Thoracic aorta (tissue), 2 donors: ENCODE measurements at places on chromosomes 7 and 10.

DNA sequence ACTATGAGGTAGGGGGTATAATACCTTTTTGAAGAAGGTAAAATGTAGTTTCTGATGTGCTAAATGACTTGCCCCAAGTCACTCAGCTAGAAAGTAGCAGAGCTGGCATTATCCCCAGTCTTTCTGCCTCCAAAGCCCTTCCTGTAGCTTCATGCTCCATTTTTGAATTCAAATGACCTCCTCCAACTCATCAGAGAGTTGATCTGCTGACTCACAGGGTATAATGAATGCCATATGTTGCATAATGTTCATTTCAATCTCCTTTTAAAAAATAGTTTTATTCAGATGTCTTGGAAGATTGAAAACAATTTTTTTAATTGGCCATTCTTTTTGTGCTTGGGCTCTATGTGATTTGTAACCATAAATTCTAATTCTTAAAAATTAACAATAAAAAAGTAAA, 272.8 kb upstream of the IMMP2L start:
- no peak overlapping the region for H3K27ac ChIP-seq
- H3K27me3 ChIP-seq, result no peaks in the 10 kb centered on the region
- DNase-seq, result no peak
- H3K4me3 ChIP-seq, result no peak overlapping the region
- no peaks in the 10 kb centered on the region for H3K36me3 ChIP-seq

- H3K4me1 ChIP-seq, result peaks cover 14% of the 10 kb centered on the region
- H3K27ac ChIP-seq, result no peak overlapping the region
- no peak overlapping the region for H3K4me3 ChIP-seq
- H3K36me3 ChIP-seq, result no peaks in the 10 kb centered on the region
Observed at GRCh38 chr7:64908358-64908757, 5.3 kb downstream of the ZNF273 start.

DNA sequence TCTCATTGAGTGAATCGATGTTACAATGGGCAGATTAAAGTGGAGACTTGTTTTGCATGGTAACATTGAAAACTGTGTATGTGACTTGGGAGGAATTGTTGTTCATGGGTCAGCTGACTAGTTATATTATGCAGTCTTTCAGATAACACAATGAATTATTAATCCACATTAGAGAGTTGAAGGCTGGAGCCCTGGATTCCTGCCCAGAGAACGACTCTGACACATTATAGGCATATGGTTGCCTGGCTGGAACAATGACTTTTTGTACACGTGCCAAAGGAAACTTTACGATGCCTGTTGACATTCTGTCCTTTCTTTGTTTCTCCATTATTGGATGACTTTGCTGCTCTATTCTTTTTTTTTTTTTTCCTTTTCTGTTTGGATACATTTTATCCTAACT, 52.3 kb upstream of the TMEM229A start:
- no peak overlapping the region for H3K4me3 ChIP-seq
- H3K4me1 ChIP-seq, result peaks cover 18% of the 10 kb centered on the region
- no peak overlapping the region for H3K27ac ChIP-seq
- no peaks in the 10 kb centered on the region for H3K36me3 ChIP-seq
- H3K27me3 ChIP-seq, result no peaks in the 10 kb centered on the region

GRCh38 chr10:3774814-3775695, 10.0 kb downstream of the KLF6 start:
- H3K27ac ChIP-seq, result peak overlapping the region; percentile 96
- peak; percentile 64 for DNase-seq
- H3K4me3 ChIP-seq, result peak overlapping the region; percentile 46
- H3K27me3 ChIP-seq, result no peaks in the 10 kb centered on the region
- H3K4me1 ChIP-seq, result peaks cover 45% of the 10 kb centered on the region

DNA sequence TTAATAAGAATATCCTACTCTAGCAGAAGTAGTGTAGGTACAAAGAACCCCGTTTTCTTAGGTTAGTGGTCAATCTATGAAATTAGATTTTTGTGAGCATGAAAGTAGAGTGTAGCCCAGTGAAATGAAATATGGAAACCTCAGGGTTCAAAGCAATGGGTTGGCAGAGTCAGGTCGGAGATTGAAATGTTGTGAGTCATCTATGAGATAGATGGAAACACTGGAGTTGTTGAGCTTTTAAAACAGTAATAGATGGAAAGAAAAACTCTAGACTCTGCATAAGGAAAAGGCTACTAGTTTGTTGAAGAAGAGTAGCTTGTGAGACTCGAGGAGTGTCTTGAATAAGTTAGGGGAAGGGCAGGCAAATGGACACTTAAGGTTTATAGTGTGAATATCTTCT, 251.9 kb downstream of the EXOC4 start:
- H3K36me3 ChIP-seq, result no peaks in the 10 kb centered on the region
- H3K27ac ChIP-seq, result no peak overlapping the region
- H3K4me3 ChIP-seq, result no peak overlapping the region
- no peaks in the 10 kb centered on the region for H3K4me1 ChIP-seq

- H3K36me3 ChIP-seq, result no peaks in the 10 kb centered on the region
- no peak overlapping the region for H3K27ac ChIP-seq
- no peak for DNase-seq
- H3K27me3 ChIP-seq, result no peaks in the 10 kb centered on the region
- H3K4me1 ChIP-seq, result no peaks in the 10 kb centered on the region
Observed at GRCh38 chr7:34128762-34129161, 223.4 kb downstream of the BMPER start.

DNA sequence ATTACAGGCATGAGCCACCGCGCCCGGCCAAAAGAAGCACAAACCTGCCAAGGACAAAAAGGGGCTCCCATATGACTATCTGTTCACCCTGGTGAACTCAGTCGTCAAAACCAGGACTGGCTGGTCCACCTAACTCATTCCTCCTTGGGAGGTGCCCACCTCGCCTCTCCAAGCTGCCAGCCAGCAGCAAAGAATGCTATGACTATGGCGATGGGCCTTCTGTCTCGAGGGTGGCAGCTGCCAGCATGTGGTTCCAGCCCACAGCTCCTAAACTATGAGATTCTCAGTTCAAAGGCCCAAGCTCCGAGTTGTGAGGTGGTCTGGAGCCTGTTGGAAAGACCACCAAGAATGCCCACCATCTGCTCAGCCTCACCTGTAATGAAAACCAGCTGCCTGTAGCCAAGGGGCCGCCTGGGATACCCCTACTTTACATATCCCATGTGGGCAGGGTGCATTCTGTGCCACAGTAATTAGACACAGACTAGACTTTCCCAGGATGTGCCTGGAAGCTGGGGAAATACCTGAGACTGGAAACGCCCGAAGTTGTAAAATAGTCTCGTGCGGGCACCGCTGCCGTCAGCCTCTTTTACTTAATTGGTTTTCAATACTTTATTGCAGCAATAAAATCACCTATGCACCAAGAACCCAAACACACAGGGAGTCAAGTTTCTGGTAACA, 71.1 kb downstream of the ZRANB1 start:
- no peaks in the 10 kb centered on the region for H3K36me3 ChIP-seq
- peaks cover 45% of the 10 kb centered on the region for H3K4me1 ChIP-seq
- DNase-seq, result no peak
- no peaks in the 10 kb centered on the region for H3K27me3 ChIP-seq
- peak overlapping the region; percentile 97 for H3K27ac ChIP-seq

DNA sequence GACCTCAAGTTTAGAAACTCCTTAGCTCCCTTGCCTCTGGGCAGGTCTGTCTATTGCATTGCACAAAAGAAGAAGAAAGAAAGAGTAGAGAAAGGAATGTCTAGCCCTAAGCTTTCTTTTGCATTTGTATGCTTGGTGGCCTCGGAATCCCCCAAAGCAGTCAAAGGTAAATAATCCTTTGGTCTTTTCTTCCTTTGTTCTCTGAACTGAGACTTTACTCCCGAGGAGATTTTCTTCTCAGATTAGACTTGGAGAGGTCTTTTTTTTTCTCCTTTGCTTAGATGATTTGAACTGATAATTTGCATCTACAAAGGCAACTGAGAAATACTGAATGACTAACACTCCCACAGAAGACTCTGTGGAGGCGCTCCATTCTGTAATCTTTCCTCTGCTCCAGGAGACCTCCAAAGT, 93.2 kb downstream of the AKR1D1 start:
- H3K27ac ChIP-seq, result no peak overlapping the region
- no peak overlapping the region for H3K4me3 ChIP-seq
- no peak for DNase-seq

DNA sequence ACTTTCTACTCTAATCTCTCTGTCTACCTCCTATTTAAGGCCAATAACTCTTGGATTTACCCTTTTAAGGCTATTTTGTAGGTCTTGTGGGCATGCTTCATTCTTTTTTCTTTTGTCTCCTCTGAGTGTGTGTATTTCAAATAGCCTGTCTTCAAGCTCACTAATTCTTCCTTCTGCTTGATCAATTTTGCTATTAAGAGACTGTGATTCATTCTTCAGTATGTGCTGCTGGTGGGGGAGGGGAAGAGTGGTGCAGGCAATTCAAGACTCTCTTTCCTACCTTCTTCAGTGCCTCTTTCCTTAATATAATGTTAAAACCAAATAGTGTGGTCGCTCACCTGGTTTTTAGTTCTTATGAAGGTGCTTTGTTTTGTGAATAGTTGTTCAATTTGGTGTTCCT, 20.0 kb downstream of the ABCB1 start:
- no peak overlapping the region for H3K4me3 ChIP-seq
- no peaks in the 10 kb centered on the region for H3K4me1 ChIP-seq
- DNase-seq, result no peak
- H3K27ac ChIP-seq, result no peak overlapping the region
- no peaks in the 10 kb centered on the region for H3K27me3 ChIP-seq

GRCh38 chr7:50534690-50535290, 30.4 kb downstream of the DDC start:
- H3K4me1 ChIP-seq, result no peaks in the 10 kb centered on the region
- H3K27ac ChIP-seq, result no peak overlapping the region
- no peak for DNase-seq
- no peaks in the 10 kb centered on the region for H3K36me3 ChIP-seq

GRCh38 chr10:99537989-99538917, 5.5 kb downstream of the NKX2-3 start:
- no peak overlapping the region for H3K27ac ChIP-seq
- H3K27me3 ChIP-seq, result peaks cover 12% of the 10 kb centered on the region
- no peak for DNase-seq
- H3K4me1 ChIP-seq, result peaks cover 31% of the 10 kb centered on the region

DNA sequence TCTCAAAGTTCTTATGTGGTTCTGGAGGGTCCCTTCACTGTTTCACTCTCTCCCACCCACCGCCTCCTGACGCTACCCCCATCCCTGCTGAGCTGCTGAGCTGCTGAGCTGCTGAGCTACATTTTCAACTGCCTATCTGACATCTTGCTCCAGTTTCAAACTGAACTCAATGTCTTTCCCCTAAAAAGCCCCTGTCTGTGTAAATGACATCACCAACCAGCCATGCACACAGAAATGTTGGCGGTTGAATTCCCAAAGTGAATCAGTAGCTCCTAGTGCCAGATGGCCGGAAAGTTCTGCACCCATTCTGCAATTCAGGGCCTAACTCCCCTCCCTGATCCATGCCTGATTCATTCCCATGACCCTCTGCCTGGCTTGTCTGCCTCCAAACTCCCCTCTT, 71.2 kb downstream of the WNT2 start:
- H3K4me3 ChIP-seq, result no peak overlapping the region
- H3K36me3 ChIP-seq, result no peaks in the 10 kb centered on the region
- no peak for DNase-seq
- H3K4me1 ChIP-seq, result no peaks in the 10 kb centered on the region
- no peaks in the 10 kb centered on the region for H3K27me3 ChIP-seq
- no peak overlapping the region for H3K27ac ChIP-seq

- no peak overlapping the region for H3K4me3 ChIP-seq
- no peak for DNase-seq
- peaks cover 40% of the 10 kb centered on the region for H3K4me1 ChIP-seq
- no peaks in the 10 kb centered on the region for H3K27me3 ChIP-seq
- peak overlapping the region; percentile 89 for H3K27ac ChIP-seq
Observed at GRCh38 chr7:137962875-137963507, 38.9 kb downstream of the CREB3L2 start.

DNA sequence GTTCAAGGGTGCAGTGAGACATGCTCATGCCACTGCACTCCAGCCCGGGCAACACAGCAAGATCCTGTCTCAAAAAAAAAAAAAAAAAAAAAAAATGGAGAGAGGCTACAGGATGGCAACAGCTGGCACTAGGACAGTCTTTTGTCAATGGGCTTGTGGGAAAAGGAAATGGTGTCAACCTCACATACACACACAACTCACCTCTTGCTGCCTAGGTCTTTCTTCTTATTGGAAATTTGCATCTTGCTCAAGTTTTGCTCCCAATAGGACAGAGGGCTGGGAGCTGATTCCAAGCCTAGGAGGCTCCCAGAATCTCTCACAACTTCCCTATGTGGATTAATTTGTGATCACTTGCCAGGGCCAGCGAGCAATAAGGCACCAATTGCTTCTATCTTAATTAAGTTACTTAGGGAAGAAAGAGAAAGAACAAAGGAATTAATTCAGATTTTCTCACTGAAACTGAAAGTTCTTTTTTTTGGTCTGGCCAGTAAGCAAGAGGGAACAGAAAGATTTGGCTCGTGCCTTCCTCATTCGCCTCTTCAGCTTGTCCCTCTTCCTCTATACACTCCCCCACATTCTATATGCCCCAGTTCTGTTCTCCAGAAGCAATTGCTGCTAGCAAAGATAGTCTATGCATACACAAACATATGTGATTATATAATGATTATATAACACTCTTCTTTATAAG, 33.8 kb downstream of the MAP3K8 start:
- no peaks in the 10 kb centered on the region for H3K27me3 ChIP-seq
- H3K4me1 ChIP-seq, result peaks cover 7% of the 10 kb centered on the region
- DNase-seq, result no peak
- no peak overlapping the region for H3K4me3 ChIP-seq
- no peak overlapping the region for H3K27ac ChIP-seq

DNA sequence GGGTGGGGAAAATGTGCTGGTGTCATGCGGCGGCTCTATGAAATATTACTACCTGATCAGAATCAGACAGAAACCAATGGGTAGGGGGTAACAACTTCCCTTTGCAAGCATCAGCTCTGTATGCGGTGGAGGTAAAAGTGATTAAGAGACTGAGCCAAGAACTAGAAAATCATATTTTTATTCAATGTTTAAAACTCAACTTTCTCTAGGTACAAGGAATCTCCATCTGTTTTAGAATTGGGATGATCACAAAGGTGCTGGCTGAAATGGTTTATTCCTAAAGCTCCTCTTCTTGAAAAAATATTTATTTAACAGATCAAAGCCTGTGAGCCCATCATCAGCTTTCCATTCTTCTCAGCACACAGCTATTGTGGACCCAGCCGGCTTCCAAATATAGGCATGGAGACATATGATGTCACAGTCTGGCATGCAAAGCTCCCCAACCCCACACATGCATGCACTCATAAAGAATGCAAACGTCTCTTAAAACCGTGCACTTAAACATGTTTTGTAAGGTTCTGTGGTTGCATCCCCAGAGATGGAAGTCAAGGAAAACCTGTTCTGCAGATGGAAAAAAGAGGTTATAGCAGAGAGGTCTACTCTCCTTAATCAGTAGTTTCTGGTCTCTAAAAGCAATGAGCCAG, 126.0 kb downstream of the SKIDA1 start:
- peak overlapping the region; percentile 7 for H3K4me3 ChIP-seq
- no peak overlapping the region for H3K27ac ChIP-seq
- DNase-seq, result no peak
- no peaks in the 10 kb centered on the region for H3K27me3 ChIP-seq
- no peaks in the 10 kb centered on the region for H3K36me3 ChIP-seq
